ENCODE measurements at places on chromosomes 7 and 10. TPM values are rescaled to one million over a fixed set of nuclear protein-coding genes. Genes with fewer than 3 reads are reported as not detected.
A peak's percentile ranks its signal among the peaks of the same experiment; 100 is the strongest.

Gene TDRD1
- 0.10 TPM for polyA plus RNA-seq

Gene TAS2R39
- not detected for polyA plus RNA-seq

Gene MYL10
- polyA plus RNA-seq = not detected

Gene DDC
- polyA plus RNA-seq = 689 TPM

Gene WASHC2C
- polyA plus RNA-seq = 15.0 TPM

Gene LEP
- polyA plus RNA-seq = 0.25 TPM

Gene MMD2
- polyA plus RNA-seq = not detected

DNA sequence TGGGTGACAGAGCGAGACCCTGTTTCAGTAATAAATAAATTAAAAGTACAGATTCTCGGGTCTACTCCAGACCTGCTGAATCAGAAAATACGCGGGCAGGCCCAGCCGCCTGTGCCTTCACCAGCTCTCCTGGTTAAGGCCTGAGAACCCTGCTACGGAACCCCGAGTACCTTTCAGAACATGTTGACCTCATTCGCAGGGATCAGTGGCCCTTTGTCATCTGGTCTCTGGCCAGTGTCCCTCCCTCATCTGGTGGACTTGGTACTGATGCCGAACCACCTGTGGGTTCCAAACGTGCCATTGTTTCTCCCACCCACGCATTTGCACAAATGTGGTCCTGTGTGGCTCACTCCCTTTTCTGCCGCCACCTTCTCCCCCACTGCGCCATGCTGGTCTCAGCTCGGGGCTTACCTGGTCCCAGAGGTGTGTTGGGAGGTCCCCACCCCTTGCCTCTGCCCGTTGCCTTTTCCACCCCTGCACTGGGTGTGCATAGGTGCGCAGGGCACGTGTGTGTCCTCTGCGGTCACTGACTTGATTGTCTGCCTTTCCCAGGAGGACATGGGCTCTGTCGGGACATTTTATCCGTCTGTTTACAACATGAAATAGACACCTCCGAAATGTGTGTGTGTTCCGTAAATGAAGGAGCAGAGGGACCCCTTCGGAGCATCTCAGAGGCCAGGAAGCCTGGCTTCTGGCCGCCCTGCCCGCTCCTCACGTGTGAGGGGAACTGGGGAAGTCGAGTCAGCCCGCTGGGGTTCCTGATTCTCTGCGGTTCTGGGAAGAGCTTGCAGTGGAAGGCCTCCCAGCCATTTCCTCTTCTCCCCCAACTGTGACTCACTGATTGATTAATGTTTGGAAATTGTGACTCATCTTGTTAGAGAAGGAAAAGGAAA is 135.2 kb downstream of the CUX1 start:
- peaks cover 26% of the 10 kb centered on the region for H3K36me3 ChIP-seq
- no peaks in the 10 kb centered on the region for H3K27me3 ChIP-seq
- DNase-seq = no peak

- peaks cover 1% of the 10 kb centered on the region for H3K27me3 ChIP-seq
- no peak for DNase-seq
- H3K4me3 ChIP-seq = no peak overlapping the region
- no peak overlapping the region for H3K27ac ChIP-seq
- no peaks in the 10 kb centered on the region for H3K36me3 ChIP-seq
Measured at GRCh38 chr7:26439521-26440232, 148.0 kb downstream of the SNX10 start.

DNA sequence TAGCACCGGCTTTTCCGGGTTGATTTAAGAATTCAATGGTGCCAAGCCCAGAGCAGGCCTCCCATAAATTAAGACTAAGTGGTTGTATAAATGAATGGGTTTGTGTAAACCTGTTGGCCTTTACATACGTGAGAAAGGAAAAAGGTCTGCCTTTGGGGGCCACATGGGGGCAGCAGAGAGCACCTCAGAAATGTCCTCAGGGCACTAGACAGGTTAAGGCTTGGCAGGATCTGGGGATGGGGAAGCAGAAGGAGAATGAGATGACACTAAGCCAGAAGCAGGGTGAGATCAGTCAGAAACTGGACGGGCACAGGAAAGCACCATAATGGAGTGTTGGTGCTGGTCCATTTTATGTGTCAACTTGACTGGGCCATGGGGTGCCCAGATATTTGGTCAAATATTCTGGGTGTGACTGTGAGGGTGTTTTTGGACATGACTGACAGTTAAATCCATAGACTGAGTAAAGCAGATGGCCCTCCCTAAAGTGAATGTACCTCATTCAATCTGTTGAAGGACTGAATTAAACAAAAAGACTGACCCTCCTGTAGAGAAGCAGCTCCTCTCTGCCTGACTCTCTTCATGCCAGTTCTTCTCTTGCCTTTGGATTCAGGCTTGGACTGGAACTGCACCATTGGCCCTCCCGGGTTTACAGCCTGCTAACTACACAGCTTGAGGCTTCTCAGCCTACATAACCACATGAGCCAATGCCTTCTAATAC is 58.9 kb downstream of the FRMPD2 start:
- no peaks in the 10 kb centered on the region for H3K36me3 ChIP-seq
- no peaks in the 10 kb centered on the region for H3K27me3 ChIP-seq
- no peak overlapping the region for H3K4me3 ChIP-seq
- H3K4me1 ChIP-seq = no peaks in the 10 kb centered on the region
- H3K27ac ChIP-seq = no peak overlapping the region
- DNase-seq = peak; percentile 56

DNA sequence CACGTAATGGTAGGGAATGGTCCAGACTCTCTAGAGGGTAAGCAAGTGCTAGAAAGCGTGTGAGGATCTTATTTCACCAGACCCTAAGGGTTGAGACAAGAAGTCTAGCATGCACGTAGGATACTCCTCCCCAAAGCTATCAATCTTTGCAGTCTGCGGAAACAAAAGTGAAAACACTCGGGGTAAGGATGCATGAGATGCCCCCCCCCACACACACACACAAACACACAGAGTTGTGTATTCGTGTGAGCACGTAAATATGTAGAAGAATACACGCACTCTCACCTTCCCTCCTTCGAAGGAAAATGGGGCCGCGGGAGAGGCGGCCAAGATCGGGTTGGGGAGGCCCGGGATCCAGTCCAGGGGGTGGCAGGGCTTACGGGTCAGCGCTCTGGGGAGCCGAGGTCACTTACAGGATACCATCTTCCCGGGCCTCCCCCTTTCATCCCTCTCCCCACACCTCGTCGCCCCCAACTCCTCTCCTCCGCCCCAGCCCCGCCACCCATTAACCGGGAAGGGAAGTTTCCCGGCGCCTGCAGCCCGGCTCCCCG is 455 bp downstream of the CUL2 start:
- peak overlapping the region; percentile 95 for H3K4me3 ChIP-seq
- no peaks in the 10 kb centered on the region for H3K4me1 ChIP-seq
- no peaks in the 10 kb centered on the region for H3K27me3 ChIP-seq
- no peaks in the 10 kb centered on the region for H3K36me3 ChIP-seq
- peak overlapping the region; percentile 89 for H3K27ac ChIP-seq

- H3K4me3 ChIP-seq = no peak overlapping the region
- no peaks in the 10 kb centered on the region for H3K4me1 ChIP-seq
- H3K27ac ChIP-seq = no peak overlapping the region
- H3K27me3 ChIP-seq = no peaks in the 10 kb centered on the region
- no peaks in the 10 kb centered on the region for H3K36me3 ChIP-seq
Measured at GRCh38 chr10:124336186-124336585, 82.5 kb downstream of the OAT start.

Data from small intestine (tissue), 16 donors.